Stimulated activated CD8-positive, alpha-beta memory T cell treated with anti-CD3 and anti-CD28 coated beads, Interleukin-7, amount 100 ng/mL, for 1 hour (primary cell): ENCODE measurements at places on chromosomes 1 and 21.

- no peak for DNase-seq
These were observed 132.6 kb upstream of the IRF2BP2 start for GRCh38 chr1:234742622-234743021.

GRCh38 chr1:162530307-162530987 is 31.1 kb upstream of the UAP1 start:
- no peak for DNase-seq

- no peak for DNase-seq
These were observed 264.3 kb upstream of the PLD5 start for GRCh38 chr1:242788771-242789170.

GRCh38 chr21:17427831-17428483 is 84.9 kb upstream of the CXADR start:
- no peak for DNase-seq

DNA sequence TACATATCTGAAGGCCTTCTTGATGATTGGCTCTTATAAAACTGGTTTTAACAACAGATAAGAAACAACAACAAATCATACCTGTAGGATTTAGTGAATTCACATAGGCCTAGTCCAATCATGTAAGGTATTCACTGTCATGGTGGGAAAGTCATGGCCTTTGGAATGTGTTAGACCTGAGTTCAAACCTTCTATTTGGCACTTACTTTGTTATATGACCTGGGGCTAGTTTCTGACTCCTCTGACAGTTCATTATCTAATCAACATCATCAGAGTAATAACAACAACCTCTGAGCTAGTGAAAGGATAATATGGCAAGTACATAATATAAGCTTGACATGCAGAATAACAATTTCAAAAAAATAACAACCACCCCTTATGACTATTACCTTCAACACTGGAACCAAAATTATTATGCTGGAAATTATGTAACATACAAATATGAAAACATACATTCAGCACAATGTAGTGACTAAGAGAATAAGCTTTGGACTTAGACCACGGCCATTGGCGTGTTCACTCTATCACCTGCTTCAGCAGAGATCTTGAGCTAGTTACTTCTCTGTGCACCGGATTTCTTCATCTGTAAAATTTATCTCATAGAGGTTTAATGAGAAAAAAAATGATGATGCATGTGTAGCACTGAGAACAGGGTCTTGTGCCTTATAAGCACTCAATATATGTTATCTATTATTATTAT is 597.6 kb downstream of the LMO4 start:
- DNase-seq = no peak

GRCh38 chr1:33163621-33164519 is 18.0 kb downstream of the TRIM62 start:
- no peak for DNase-seq
